ENCODE measurements at places on chromosomes 6 and 20.

DNA sequence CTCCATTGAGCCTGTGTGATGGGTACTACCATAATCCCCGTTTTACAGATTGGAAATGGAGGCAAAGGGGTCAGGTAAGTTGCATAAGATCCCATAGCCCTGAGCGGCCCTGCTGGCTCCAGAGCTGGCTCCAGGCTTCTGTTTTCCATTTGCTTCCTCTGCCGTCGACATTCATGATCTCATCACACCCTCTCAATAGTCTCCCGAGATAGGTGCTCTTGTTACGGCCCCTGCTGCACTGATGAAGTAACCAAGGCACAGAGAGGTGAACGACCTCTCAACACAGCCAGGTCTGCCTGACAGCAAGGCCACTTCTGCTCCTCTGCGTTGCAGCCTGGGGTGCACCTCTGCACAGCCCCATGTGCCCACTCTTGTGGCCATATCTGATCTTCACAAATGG is 16.9 kb downstream of the CDH22 start:
- no peak for DNase-seq

GRCh38 chr6:118993803-118994251 is 58.9 kb upstream of the MCM9 start:
- no peak for DNase-seq

GRCh38 chr6:164926686-164927085 is 382.7 kb downstream of the C6orf118 start:
- DNase-seq, result no peak

GRCh38 chr6:2101213-2101612 is 144.2 kb downstream of the GMDS start:
- no peak for DNase-seq

DNA sequence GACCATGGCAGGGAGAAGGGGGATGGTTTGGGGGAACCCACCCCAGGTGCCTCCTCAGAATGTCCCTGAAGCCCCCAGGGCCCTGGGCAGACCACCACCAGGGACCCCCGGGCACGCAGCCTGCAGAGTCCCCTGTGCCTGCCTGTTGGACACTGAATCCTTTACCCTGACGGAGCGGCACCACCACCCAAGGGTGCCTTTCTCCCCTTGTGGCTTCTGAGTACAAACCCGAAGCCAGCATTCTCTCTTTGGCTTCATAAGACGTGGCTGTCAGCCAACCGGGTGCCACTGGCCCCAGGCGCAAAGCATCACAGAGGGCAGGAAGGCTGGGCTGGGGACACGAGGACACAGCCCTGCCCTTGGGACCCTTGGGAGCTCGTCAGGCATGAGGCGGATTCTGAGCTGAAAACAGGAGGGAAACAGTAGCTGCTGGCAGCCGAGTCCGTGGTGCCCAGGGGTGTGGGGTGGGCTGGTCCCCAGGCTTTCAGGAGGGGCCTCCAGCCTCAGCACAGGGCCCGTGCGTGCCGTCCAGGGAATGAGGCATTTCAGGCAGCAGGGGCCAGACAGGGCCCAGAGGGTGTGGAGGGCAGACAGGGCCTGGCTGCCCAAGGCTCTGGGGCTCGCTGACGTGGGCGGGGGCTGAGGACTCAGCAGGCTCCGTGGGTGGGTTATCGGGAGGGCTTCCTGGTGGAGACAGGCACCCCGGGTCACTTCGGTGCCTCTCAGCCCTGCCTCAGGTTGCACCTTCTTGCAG is 3.5 kb downstream of the COL9A3 start:
- no peak for DNase-seq

GRCh38 chr6:12069891-12070529 is 57.9 kb downstream of the HIVEP1 start:
- no peak for DNase-seq

DNA sequence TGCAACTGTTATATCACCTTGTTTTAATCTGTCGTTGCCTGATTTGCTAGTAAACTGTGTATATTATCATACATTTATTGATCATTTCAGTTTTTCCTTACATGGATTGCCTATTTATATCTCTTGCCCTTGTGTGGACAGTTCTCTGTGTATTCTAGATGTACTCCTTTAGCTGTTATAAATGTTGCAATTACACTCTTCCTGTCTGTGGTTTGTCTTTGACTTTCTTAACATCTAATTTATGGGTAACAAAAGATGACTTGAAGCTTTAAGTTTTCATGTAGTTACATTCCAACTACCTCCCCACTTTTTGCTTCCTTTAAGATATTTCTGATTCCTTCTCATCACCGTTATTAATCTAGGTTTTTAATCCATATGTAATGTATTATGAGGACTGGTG is 22.6 kb downstream of the PLCB1 start:
- no peak for DNase-seq

- DNase-seq, result no peak
Observed at GRCh38 chr6:15674690-15675386, 12.0 kb upstream of the DTNBP1 start.

GRCh38 chr6:122790423-122791309 is 1.6 kb downstream of the SMPDL3A start:
- peak; percentile 18 for DNase-seq

GRCh38 chr6:26576407-26576843 is 20.3 kb upstream of the ABT1 start:
- no peak for DNase-seq

DNA sequence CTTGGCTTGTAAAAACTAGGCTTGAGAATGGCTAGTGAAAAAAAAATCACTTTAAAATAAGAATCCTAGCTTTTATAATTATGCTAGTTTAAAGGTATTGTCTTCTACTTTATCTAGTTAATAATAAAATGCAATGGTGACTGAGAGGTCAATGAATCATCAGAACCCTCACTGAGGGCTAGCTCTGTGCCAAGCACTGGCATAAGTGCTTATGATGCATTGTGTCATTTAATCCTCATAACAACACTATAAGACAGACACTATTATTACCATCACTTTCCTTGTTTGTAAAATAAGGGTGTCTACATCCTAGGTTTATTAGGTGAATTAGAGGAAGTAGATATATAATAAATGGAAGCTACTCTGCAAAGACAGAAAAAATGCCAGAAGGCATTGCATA is 144.3 kb downstream of the F13A1 start:
- no peak for DNase-seq

- peak; percentile 42 for DNase-seq
Observed at GRCh38 chr20:478949-479429, 16.7 kb upstream of the TBC1D20 start.

- no peak for DNase-seq
Observed at GRCh38 chr6:111668410-111668809, 62.7 kb upstream of the TRAF3IP2 start.

GRCh38 chr6:2688401-2689064 is 62.2 kb downstream of the MYLK4 start:
- no peak for DNase-seq

GRCh38 chr6:47278545-47278944 is 31.2 kb downstream of the TNFRSF21 start:
- no peak for DNase-seq

GRCh38 chr6:78768271-78768670 is 99.1 kb upstream of the IRAK1BP1 start:
- DNase-seq, result no peak

- no peak for DNase-seq
Observed at GRCh38 chr6:151073146-151073545, 166.6 kb upstream of the AKAP12 start.

GRCh38 chr20:51335329-51335841 is 207.1 kb downstream of the NFATC2 start:
- peak; percentile 41 for DNase-seq

GRCh38 chr6:107714104-107714503 is 110.0 kb downstream of the SCML4 start:
- DNase-seq, result no peak
